ENCODE measurements at places on chromosomes 6 and 20. TPM values are rescaled to one million over a fixed set of nuclear protein-coding genes. Genes with fewer than 3 reads are reported as not detected.
A peak's percentile ranks its signal among the peaks of the same experiment; 100 is the strongest.

- no peaks in the 10 kb centered on the region for H3K36me3 ChIP-seq
- no peaks in the 10 kb centered on the region for H3K4me1 ChIP-seq
- H3K27me3 ChIP-seq = no peaks in the 10 kb centered on the region
- DNase-seq = no peak
- H3K4me3 ChIP-seq = no peak overlapping the region
Measured at GRCh38 chr6:43831191-43831590, 61.2 kb downstream of the VEGFA start.

- H3K36me3 ChIP-seq = no peaks in the 10 kb centered on the region
- H3K4me1 ChIP-seq = peaks cover 6% of the 10 kb centered on the region
- H3K27ac ChIP-seq = no peak overlapping the region
Measured at GRCh38 chr6:42084889-42085288, 34.6 kb downstream of the TAF8 start.

- H3K4me3 ChIP-seq = no peak overlapping the region
- DNase-seq = no peak
- no peaks in the 10 kb centered on the region for H3K36me3 ChIP-seq
- no peaks in the 10 kb centered on the region for H3K4me1 ChIP-seq
Measured at GRCh38 chr6:125340991-125341390, 39.2 kb upstream of the HDDC2 start.

DNA sequence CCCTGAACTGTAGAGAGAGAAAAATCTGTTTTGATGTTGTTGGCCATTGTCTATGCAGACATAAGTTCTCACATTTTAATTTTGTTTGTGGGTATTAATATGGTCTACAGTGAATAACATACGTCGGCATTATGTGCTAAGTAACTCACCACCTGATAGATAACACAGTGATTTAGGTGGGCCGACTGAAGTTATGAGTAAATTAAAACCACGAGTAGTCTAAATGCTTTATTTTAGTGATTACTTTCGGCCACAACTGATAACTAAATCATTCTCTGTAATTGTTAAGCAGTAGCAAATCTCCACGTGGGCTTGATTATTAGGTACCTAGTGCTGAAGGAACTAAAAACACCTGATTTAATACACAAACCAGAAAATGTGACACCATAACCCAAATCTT lies 1.1 kb downstream of the DOP1A start:
- H3K36me3 ChIP-seq = no peaks in the 10 kb centered on the region
- peak overlapping the region; percentile 87 for H3K27ac ChIP-seq
- H3K4me3 ChIP-seq = peak overlapping the region; percentile 72

GRCh38 chr6:32188381-32189068 lies 1.5 kb downstream of the PBX2 start:
- peak overlapping the region; percentile 54 for H3K27ac ChIP-seq
- H3K27me3 ChIP-seq = no peaks in the 10 kb centered on the region
- H3K4me3 ChIP-seq = peak overlapping the region; percentile 30
- peaks cover 11% of the 10 kb centered on the region for H3K4me1 ChIP-seq

DNA sequence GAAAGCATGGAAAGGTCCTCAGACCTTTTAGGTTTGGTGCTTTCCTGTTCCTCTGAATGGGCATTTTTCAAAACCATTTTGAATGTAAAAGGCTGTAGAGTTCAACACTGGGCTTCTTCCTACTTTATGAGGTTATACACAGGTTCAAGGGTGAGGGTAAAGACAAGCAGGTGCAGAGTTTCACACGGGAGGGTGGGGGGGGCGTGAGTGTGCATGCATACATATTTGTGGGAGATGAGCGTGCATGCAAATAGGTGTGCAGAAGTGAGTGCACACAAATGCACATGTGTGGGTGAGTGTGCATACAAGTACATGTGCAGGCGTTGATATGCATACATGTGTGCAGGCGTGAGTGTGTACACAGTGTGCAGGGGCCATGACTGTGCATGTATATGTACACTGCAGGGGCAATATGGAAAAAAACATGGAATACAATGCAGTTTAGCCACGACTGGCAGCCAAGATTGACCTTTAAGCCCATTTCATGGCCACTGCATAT lies 183.1 kb downstream of the GMPR start:
- no peaks in the 10 kb centered on the region for H3K36me3 ChIP-seq
- no peak overlapping the region for H3K4me3 ChIP-seq
- peaks cover 3% of the 10 kb centered on the region for H3K4me1 ChIP-seq
- DNase-seq = no peak
- H3K27me3 ChIP-seq = no peaks in the 10 kb centered on the region
- H3K27ac ChIP-seq = no peak overlapping the region

The FAM162B gene
- total RNA-seq = 3.2 TPM

The DNAAF9 gene
- total RNA-seq = 5.0 TPM

The TRDN gene
- total RNA-seq = 41.6 TPM

Data from H1 (cell line).